ENCODE measurements at places on chromosomes 7 and 10. TPM values are rescaled to one million over a fixed set of nuclear protein-coding genes. Genes with fewer than 3 reads are reported as not detected.

Gene ZNF282
- 30.0 TPM for total RNA-seq

Gene LRWD1
- total RNA-seq: 12.8 TPM

Gene ZPBP
- total RNA-seq: not detected

GRCh38 chr7:47581804-47582763 is at the start of gene TNS3:
TNS3 (minus strand) TSS chr7:47582111; CDS start chr7:47439636, 142,475 bp downstream.
- DNase-seq: no peak

GRCh38 chr7:112252691-112253090 is 46.2 kb downstream of the ZNF277 start:
- no peak for DNase-seq

Gene OPN4
- not detected for total RNA-seq

GRCh38 chr10:89392974-89393373 is 551 bp downstream of the IFIT1 start:
- DNase-seq: peak; percentile 17

DNA sequence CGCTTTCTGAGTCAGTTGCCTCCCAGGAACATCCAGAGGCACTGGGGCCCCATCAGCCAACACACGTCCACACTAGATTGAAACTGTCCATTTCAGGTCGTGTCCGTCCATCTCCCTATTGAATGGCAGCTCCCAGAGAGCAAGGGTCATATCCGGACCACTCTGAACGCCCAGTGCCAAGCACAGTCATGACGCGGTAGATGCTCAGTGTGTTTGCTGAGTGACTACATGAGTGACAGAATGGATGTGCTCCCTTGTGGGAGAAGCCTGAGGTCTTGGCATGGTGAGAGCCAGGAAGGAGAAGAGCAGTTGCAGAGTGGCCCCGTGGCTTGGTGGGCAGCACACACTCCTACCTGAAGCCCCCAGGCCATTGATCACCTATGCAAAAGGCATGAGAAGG is 92.5 kb upstream of the CUX1 start:
- no peak for DNase-seq

Gene SCART1
- 2.2 TPM for total RNA-seq

DNA sequence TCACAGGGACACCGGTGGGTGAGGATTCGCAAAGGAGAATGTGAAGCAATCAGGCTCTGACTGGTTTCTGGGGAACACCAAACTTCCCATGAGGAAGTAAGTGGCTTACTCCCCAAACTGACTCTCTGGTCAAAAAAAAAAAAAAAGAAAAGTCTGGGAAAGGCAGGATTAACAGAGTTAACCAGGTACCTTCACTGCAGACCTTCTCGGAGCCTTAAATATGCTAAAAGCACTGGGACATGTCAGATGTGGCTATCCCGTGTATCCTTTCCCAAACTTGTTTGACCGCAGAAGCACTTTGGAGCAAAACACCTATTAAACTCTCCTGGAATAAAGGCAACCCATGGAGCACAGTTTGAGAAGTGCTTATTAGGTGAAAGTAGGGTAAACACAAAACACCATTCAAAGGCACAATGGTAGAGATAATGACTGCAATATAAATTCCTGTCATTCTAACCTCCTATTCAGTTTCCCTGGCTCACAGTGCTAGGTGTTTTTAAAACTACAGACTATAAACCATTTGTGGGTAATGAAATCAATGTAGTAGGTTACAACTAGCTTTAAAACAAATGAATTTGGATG is 44.1 kb upstream of the MXI1 start:
- DNase-seq: no peak

Gene H2BK1
- total RNA-seq: not detected

DNA sequence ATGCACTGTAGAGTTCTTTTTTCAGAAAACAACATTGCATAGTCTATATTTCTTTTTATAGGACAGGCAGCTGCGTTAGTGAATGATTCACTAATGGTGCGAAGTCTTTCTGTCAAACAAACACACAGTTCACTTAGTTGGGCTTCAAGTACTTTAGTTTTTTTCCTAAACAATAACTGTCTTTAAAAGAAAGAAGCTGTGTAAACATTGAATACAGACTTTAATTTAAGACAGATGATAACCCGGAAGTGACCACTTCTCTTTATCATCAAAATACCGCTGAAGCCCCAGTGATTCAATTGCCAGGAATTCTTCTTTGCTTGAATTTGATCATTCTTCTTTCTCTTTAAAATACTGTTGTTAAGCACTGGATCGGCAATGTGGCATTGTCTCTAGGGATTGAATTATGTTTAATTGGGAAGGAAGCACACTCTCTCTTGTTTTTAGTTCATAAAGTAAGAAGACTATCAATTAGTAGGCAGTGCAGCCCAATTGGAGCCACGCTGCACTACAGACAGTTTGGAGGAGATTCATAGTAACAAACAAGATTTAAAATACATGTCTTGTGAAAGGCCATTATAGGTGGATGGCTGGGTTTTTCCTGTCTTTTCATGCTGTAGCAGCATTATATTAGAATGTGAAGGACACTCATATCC is 30.4 kb downstream of the CNTNAP2 start:
- DNase-seq: no peak

Gene NACAD
- 10.3 TPM for total RNA-seq

Gene ZNF398
- total RNA-seq: 27.6 TPM

GRCh38 chr10:80458263-80458625 is 4.1 kb downstream of the TSPAN14 start:
- DNase-seq: no peak

- DNase-seq: no peak
Observed at GRCh38 chr10:57791546-57791945, 476.1 kb downstream of the IPMK start.

DNA sequence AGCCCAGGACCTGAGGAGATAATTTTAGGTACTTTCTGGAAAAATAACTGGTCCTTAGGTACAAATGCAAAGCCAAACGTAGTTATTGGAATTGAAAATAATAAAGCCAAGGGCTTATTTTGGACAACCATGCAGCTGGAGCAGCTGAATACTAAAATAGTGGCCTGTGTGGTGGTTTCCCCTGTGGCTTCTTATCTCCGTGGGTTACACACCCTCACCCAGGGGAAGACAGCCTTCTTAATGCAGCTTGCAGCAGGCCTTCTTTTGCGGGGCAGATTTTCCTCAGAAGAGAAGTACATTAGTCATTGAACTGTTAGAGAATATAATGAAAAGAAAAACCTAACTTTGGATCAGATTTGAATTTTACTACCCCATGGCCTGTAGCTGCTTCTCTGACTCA is 133.5 kb downstream of the ST7 start:
- no peak for DNase-seq

DNA sequence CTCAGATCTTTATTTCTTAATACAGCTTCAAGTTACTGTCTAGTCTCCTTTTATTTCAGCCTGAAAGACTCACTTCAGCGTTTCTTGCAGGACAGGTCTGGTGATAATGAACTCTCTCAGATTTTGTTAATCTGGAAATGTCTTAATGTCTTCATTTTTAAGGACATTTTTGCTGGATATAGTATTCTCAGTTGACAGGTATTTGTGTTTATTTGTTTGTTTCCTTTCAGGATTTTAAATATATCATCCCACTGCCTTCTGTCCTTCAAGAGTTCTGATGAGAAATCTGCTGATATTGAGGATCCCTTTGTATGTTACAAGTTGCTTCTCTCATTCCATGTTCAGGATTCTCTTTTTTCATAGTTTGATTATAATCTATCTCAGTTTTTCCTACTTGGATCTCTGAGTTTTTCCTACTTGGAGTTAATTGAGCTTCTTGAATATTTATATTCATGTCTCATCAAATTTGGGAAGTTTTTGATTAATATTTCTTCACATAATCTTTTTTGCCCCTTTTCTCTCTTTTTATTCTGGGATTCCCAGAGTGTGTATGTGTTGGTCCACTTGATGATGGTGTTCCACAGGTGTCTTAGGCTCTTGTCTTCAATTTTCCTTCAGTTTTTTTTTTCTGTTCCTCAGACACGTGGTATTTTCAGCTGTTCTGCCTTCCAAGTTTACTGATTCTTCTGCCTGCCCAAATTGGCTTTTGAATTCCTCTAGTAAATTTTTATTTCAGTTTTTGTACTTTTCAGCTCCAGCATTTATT is 49.9 kb downstream of the PTEN start:
- no peak for DNase-seq

Gene ZNF853
- 17.2 TPM for total RNA-seq

DNA sequence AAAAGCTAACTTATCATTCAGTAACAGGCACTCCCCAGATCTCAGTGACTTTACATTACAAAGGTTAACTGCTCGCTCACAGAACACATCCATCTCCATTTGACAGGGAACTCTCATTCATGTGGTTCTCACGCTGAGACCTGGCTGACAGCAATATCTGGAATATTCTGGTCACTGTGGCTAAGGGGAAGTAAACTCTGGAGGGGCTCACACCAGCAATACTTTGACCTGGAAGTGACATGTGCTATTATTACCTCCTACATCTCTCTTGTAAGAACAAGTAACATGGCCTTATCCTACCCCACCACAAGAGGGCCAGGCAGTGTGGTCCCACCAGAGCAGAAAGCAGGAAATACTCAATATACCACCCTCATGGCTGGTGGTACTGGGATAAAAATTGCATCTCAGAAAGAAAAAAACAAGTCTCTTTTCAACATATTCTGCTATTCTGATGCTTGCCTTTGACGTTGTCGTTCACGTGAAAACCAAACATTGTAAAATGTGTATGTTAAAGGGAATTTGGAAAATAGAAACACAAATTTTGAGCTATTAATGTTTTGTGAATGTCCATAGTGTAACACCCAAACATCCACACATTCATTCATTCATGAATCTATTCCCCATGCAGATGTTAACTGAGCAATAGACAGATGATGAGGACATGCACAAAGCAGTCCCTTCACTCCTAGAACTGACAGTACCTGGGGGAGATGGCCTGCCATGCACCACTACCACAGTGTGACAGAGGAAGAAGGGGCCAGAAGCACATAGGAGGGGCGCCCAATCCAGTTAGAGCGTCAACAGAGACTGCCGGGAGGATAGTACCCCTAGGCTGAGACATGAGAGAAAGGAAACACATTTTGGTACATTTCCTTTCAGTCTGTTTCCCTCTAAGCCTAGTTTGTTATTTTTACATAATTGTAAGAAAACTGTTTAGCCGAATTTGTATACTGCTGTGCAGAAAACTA is 166.0 kb upstream of the SP4 start:
- DNase-seq: no peak

DNA sequence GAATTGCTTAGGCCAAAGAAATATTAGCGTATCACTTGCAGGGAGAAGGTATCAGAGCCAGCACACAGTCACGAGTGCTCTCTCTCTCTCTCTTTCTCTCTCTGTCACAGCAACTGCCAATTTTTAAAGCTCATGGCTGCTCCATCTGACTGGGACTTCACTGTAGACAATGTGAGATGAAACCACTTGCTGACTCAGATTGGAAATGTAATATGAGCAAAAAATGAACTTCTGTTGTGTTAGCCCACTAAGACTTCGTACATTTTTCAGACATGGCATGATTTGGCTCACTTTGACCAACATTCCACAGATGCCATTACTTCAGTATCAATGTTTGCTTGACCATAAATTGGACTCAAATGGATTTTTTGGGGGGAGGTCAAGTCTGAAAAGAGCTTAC is 68.1 kb downstream of the DGKB start:
- DNase-seq: no peak

DNA sequence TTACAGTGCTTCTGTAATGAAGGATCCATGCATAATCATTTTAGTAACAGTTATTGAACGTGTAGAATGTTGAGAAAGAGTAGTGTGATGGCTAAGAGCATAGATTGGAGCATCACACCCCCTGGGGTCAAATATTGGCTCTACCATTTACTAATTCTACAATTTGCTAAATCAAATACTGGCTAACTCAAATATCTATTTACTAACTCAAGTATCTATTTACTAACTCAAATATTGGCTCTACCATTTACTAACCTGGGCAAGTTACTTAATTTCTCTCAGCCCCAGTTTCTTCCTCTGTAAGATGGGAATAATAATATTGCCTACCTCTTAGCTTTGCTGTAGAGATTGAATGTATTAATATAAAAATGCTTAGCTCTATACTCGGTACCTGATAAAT is 64.0 kb downstream of the CDK14 start:
- no peak for DNase-seq

Gene SAP25
- 19.5 TPM for total RNA-seq

DNA sequence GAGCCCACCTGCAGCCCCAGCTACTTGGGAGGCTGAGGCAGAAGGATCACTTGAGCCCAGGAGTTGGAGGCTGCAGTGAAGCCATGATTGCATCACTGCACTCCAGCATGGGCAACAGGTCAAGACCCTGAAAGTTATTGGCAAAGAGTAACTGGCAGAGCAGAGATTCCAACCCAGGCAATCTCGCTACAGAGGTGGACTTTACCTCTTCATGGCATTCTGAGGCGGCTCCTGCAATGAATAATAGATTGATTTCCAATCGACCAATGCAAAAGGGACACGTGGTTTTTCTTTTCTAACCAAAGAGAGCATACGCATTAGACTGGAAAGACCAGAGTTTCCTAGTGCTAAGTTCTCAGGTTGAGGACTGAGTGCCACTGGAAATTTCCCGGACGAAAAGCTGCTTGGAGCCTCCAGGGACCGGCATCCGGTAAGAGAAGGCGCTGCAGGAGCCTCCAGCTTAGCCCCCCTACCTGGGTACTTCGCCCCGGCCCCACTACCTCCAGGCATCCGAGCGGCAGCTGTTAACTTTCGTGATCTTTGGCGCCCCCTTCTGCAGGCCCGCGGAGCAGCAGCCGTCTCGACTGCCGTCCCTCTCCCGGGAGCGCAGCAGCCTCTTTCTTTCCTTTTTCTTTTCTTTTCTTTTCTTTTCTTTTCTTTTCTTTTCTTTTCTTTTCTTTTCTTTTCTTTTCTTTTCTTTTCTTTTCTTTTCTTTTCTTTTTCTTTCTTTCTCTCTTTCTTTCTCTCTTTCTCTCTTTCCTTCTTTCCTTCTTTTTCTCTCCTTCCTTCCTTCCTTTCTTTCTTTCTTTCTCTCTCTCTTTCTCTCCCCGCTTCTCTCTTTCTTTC is 4.1 kb downstream of the MBLAC1 start:
- peak; percentile 66 for DNase-seq

Gene MYH16
- total RNA-seq: 0.97 TPM

Gene CPN1
- total RNA-seq: not detected

GRCh38 chr10:128152741-128153580 is 26.7 kb upstream of the MKI67 start:
- no peak for DNase-seq

Gene DKK1
- total RNA-seq: 10.2 TPM

DNA sequence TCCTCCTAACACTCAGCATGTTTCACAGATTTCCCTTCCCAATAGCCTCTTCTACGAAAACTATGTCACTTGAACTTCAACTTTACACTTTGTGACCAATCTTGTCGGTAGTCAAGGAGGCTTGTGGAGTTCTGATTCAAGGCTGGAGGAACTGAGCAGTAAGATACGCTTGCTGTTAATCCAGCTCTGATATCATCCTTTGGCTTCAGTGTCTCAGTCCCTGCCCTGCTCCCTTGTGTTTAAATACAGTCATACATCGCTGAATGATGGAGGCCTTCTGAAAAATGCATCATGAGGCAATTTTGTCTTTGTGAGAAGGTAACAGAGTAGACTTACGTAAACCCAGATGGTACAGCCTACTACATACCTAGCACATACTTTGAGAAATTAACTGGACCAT is 173.6 kb downstream of the RNF133 start:
- DNase-seq: no peak

DNA sequence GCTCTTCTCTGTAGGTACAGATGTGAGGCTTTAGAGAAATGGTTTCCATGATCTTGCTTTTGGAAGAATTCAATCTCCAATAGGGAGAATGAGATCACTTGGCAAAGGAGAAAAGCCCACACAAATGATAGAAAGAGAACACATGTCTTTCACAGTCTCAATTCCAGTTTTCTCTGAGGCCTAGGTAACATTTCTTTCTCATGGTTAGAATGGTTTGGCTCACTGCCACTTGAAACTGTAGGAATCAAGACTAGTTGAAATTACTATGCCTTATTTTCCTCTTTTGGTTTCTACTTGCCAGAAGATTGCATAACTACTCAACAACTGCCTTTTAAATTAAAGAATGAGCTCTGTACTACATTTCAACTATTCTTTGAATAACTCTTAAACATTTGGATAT is 276.5 kb upstream of the TEX47 start:
- no peak for DNase-seq

Measured in prostate gland (tissue), 2 donors.